ENCODE measurements at places on chromosomes 12 and 14. TPM values are rescaled to one million over a fixed set of nuclear protein-coding genes. Genes with fewer than 3 reads are reported as not detected.

Gene TTC5
- 15.5 TPM for total RNA-seq

Gene TAS2R46
- 0.72 TPM for total RNA-seq

Gene MAGOHB
- 52.5 TPM for total RNA-seq

Gene SIRT4
- total RNA-seq: 4.2 TPM

Gene SYNDIG1L
- not detected for total RNA-seq

Gene ADGRD1
- total RNA-seq: 2.5 TPM

Gene TIGAR
- total RNA-seq: 22.5 TPM

Gene FOXG1
- not detected for total RNA-seq

- DNase-seq: no peak
Measured at GRCh38 chr12:5773550-5773949, 171.5 kb downstream of the ANO2 start.

GRCh38 chr14:37668646-37669045, 73.2 kb downstream of the TTC6 start:
- DNase-seq: no peak

- no peak for DNase-seq
Measured at GRCh38 chr14:92430686-92431085, 82.9 kb upstream of the RIN3 start.

DNA sequence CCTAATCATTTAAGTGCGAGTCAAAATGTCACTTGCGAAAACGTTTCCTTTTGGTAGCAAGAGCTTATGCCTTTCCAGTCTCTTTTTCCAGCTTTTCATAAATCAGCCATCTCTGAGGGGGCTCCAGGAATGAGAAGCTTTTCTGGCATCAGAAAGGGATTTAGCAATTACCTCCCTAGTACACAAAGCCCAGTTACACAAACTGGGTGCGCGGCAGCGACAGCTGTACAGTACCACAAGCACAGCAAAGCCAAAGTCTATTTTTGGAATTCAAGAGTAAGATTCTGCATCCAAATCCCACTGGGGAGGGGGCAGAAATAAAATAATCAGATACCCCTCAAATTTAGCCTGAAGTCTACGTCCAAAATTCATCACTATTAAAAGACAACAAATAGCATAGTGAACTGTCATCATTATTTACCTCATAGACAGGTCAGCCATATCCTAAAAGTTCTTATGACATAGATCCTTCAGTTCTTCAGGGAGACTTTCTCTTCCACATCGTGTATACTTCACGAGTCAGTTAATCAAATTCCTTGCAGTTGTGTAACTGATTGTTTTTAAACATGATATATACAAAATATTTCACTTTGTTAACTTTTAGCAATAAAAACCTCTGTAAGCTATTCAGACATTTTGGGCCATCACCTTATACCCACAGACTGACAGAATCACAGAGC, 150.8 kb downstream of the TTC7B start:
- no peak for DNase-seq

DNA sequence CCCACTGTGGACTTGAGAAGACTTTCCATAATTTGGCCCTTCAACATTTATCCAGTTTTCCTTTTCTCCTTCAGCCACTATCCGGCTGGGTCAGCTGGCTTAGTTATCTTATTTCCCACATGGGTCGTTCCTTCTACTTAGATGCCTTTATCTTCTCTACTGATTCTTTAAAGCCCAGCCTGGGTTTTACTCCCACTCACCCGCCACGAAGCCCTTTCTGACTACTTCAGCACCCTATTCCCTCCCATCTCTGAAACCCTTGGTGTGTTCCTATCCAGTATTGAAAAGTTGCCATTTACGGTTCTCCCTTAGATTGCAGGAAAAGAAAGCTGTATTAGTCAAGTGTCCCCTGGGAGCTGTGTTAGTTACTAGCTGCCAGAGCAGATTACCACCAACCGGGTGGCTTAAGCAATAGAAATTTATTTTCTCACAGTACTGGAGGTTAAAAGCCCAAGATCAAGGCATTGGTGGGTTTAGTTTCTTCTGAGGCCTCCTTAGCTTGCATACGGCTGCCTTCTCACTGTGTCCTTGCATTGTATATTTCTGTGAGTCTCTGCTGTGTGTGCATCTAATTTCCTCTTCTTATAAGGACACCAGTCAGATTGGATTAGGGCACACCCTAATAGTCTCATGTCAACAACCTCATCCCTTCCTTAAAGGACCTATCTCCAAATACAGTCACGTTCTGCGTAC, 105.5 kb downstream of the GPATCH2L start:
- no peak for DNase-seq

- no peak for DNase-seq
Measured at GRCh38 chr12:106106061-106106566, 32.6 kb downstream of the NUAK1 start.

DNA sequence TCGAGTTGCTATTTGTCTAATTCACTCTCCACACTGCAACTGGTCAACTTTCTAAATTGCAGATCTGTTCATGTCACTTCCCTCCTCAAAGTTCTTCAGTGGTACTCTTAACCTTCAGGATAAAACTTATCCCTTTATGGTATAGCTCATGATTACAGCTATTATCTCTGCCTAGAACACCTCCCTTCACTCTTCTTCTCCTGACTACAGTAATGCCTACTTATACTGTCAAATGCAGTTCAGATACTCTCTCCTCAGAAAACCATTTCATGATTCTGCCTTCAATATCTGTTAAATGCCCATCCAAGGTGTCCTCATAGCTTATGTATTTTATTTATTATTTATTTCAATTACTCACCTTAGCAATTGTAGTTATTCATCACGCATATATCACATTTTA, 85.5 kb downstream of the FAR2 start:
- no peak for DNase-seq

DNA sequence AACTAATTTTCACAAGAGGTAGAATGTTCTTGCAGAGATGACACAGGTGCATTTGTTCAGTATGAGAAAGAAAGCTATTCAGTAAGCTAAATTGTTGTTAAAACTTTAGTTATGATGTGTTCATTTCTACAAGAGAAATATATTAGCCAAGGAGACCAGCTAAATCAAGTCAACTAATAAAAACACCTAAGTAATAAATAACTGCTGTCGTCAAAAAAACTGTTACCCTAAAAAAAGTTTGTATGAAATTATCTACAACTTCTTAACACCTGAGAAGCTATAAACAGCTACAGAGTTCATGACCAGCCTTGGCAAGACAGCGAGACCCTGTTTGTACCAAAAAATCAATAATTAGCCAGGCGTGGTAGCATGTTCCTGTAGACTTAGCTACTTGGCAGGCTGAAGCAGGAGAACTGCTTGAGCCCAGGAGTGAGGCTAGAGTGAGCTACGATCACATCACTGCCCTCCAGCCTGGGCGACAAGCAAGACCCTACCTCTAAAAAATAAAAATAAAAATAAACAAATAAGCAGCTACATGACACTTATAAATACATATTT, 67.6 kb upstream of the AP4S1 start:
- DNase-seq: no peak

DNA sequence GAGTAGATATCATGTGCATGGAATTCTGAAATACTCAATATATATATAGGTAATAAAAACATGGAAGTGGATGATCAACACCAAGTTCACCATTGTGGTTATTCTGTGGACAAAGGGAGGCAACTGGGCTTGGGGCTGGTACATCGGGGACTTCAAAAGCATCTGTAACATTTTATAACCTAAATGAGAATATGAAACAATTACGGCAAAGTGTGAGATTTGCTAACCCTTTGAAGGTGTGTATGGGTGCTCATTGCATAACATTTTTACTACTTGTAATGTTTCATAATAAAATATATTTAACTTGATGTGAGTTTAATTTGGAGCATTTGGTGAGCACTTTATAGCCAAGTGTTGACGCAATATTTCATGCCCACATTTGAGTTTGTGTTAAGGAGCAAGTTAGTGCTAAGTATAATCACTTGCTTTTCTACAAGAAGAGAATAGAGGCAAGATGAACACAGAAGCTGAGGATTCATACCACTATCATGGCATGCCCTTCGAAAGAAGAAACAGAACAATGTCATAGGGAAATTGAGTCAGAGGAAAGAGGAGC, 109.3 kb downstream of the NTN4 start:
- no peak for DNase-seq

- DNase-seq: no peak
Measured at GRCh38 chr14:25090716-25091454, 40.9 kb upstream of the STXBP6 start.

DNA sequence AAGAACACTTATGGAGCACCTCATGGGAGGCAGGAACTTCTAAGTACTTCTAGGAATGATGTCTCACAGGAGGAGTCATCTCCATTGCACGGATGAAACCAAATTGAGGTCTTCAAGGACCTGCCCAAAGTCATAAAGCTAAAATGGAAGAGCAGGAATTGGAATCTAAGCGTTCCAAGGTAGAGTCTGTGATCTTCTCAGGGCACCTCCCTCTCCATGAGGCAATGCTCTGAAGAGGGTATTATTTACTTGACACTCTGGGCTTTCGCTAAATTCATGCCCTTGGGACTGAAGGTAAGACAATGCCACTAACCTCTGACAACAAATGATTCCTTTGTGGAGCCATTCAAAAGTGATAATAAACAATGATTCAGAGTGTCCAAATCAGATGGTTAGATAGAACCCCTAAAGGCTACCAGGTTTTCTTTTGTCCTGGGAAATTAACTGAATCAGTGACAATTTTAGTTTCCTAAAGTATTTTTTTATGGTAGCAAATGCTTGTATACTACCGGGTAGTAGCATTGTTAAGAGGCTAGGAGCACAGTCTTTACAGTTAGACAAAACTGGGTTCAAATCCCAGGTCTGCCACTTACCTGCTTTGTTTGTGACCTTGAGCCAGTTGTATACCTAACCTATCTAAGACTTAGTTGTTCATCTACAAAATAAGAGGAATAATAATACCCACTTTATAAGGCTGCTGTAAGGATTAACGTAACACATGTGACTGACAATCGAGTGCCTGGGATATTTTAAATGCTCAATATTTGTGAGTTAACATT, 12.3 kb downstream of the HMGA2 start:
- DNase-seq: no peak

GRCh38 chr12:29187756-29188155, 38.7 kb downstream of the FAR2 start:
- no peak for DNase-seq

All from activated T-cell treated with anti-CD3 and anti-CD28 coated beads, Interleukin-2, amount 50 U/mL, for 72 hours (primary cell).